ENCODE measurements at places on chromosomes 2 and 18.

DNA sequence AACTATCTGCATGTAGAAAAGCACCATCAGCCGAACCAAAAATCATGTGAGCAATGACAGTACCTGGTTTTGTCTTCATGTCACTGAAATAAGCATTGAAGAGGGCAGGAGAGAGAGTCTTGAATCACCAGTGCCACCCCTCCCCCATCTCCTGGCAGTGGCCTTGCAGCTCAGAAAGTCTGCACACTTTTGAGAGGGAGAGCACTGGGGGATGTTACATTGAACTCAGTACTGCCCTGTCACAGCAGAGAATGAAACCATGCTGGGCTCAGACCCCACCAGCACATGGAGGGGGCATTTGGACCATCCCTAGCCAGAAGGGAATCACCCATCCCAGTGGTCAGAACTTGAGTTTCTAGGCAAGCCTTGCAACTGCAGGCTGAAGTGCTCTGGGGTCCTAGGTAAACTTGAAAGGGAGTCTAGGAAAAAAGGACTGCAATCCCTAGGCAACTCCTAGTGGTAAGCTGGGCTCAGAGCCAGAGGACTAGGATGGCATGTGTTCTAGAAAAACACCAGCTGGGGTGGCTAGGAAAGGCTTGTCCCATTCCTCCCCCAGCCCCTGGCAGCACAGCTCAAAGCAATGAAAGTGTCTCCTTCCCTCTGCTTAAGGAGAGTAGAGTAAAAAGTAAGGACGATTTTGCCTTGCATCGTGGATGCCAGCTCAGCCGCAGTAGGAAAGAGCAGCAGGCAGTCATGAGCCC lies 259.9 kb upstream of the MYT1L start:
- peak; percentile 29 for DNase-seq

GRCh38 chr2:2016651-2017311 lies 272.5 kb upstream of the PXDN start:
- DNase-seq = no peak

DNA sequence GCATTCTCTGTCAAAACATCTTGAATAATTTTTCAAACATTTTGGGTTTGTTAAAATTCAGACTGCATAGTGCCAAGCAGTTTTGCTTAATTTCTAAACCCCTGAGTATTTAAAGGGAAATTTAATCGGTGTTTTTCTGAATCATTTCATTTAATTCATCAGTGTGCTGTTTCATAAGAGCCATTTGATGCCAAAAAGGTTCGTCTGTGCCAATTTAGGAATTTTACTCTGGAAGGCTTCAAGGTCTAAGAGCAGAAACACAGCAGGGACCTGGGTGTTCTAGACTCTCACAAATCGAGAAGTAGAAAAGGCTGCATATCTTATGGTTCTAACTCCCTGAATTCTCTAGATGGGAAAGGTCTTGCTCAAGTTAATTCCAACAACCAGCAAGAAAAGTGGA lies 311.9 kb upstream of the NT5C1B start:
- no peak for DNase-seq

- DNase-seq = no peak
These were observed 43.3 kb downstream of the LONRF2 start for GRCh38 chr2:100278986-100279385.

GRCh38 chr2:203606051-203606450 lies 71.0 kb upstream of the RAPH1 start:
- no peak for DNase-seq

- DNase-seq = peak; percentile 82
These were observed 150.0 kb downstream of the DYSF start for GRCh38 chr2:71603311-71603811.

- DNase-seq = peak; percentile 76
These were observed 2.2 kb downstream of the LRATD1 start for GRCh38 chr2:14634489-14635390.

DNA sequence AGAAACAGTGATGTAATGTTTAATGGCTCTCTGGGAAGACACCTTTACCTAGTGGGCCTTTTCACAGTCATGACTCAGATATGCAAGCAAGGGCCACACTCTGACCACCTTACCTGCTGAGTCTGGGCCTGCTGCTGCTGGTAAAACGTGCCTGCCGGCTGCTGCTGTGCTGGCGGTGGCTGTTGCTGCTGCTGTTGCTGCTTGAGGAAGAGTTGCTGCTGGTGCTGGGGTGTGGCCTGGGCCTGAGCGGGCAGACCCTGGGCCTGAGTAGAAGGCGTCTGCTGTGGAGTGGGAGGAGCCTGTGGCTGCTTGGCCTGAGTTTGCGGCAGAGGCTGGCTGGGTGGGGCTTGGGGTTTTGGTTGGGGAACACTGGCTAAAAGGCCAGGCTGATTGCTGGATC lies 81.6 kb upstream of the NFU1 start:
- DNase-seq = peak; percentile 6

DNA sequence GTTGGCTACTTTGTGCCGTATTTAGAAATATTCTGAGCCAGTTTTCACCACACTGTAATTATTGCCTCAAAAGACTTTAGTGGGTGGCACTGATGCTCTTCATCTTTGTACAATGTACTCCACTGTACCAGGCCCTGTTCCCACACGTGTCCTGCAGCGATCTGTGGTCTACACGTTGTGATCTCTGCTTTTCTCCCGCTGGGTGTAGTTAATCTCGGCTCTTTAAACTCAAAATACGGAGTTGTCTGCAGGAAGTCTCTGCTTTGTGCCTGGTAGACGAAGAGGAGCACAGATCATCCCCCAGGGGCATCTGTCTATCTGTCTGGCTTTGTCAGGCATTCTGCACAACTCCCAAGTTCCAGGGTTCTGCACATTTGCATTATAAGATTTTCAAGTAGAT lies 12.1 kb upstream of the GREB1 start:
- no peak for DNase-seq
